ENCODE measurements at places on chromosomes 5 and 9.
A peak's percentile ranks its signal among the peaks of the same experiment; 100 is the strongest.

- DNase-seq, result no peak
Measured at GRCh38 chr5:94746731-94747124, 128.3 kb downstream of the SLF1 start.

DNA sequence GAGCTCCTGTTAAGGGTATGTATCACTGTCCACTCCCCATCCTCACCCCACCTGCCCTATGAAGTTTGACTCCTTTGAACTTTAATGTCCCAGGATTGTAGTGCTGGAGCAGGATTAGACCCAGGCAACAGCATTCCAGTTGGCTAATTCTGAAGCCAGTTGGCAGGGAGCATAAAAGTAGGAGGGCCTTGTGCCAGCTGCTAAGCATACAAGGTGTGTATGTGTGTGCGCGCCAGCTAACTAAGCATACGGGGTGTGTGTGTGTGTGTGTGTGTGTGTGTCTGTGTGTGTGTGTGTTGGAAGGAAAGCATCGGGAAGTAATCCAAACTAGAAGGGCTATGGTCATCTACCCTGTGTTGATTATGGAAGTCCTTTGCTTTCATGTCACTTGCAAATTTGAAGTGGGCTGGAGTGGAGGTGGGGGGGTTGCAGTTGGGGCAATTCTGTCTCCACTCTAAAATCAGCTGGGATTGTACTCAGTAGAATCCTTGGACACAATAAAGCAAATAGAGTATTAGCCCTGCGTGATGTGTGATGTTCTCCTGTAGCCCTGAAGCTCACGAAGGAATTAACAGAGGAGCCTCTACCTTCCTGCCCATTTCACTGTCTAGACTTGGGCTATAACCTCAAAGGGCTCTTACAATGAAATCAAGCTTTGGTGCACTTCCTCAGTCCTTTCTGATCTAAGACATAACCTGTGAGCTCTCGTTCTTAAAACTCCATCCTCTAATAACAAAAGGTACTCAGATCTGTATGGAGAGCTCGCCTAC, 26.9 kb downstream of the HMGCR start:
- DNase-seq, result no peak

DNA sequence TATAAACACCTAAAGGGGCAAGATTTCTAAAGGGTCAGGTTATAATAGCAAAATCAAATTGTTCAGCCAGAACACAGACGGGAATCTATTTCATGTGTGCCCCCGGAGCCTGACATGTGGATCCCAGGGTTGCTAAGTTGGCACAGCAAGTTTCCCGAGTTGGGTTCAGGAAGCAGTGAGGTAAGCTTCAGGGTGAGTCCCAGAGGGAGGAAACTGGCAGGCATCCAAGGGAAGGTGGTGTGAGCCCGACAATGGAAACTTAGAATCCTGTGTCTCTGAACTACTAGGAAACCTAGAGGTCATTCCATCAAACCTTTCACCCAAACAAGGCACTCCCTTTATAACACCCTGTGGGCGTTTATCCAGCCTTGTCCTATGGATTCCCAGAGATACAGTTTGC, 98.4 kb downstream of the ADRB2 start:
- no peak for DNase-seq

GRCh38 chr5:169171515-169171914, 129.4 kb downstream of the SLIT3 start:
- no peak for DNase-seq

- DNase-seq, result no peak
Measured at GRCh38 chr9:118991366-118992285, 377.6 kb downstream of the BRINP1 start.

- DNase-seq, result no peak
Measured at GRCh38 chr5:100889165-100889743, 13.8 kb downstream of the ST8SIA4 start.

DNA sequence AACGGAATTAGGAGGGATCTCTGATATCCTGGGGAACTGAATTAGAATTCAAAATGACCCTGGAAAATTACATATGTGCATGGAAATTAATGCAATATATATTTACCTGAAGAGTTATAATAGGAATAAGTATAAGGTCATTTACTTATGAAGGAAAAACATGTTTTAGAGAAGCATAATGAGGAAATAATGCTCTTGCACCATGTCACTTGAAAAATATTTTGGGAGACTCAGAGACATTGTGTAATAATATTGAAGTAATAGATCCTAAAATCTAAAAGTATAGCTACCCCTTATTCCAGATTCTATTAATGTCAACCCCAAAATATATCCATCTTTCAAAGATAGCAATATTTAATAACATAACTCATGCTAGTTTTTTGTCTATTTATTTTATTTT, 28.4 kb downstream of the SPZ1 start:
- DNase-seq, result no peak

DNA sequence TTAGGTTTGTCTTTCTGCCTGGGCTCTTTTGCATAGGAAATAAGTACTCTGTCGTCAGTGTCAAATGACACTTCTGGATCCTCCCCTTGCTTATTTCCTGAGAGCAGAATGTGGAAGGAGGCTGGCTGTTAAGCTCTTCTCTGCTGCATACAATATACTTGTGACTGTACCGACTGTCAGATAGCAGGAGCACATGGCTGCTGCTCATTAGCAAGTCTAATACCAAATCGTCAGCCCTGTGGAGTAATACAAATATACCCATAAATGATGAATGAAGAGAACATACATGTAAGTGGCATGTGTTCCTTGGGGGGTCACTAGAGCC, at the start of gene GPR151:
TSS of gene GPR151 (minus strand) at position 40 of the 325 bp plus-strand sequence. CDS start 77 bp downstream, outside the sequence.
- no peak for DNase-seq

GRCh38 chr9:26882154-26882553, 10.4 kb downstream of the CAAP1 start:
- no peak for DNase-seq

DNA sequence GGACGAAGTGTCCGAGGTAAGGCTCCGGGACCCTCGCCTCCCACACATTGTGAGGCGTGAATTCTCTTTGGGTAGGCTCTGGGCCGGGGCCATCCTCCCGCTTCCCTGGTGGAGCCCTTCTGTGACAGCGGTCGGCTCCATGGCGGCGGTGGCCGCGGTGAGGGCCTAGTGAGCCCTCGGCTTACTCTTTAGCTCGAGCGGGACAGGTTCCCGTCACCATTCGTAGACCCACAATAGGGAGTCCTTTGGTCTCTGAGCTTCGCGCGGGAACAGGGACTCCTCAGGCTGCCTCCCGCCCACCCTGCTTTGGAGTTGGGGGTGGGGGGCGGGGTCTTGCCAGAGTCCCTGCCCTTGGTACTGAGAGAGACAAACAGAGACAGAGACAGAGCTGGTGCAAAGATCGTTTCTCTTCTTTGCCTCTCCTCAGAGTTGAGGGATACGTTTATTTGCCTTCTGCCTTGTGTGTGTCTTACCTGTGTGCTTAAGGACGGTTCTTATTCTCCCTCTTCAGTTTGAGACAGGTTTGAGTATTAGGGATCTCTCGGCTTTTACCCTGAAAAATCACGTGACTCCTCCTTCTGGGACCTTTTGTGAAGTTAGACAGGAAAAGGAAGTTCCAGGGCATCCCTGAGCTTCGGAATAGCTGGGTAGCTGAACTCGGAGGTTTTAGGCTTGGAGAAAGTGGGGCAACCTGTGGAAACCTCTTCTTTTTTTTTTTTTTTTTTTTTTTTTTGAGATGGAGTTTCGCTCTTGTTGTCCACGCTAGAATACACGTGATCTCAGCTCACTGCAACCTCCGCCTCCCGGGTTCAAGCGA, 833 bp downstream of the ANKHD1 start:
- DNase-seq, result peak; percentile 66

All from activated naive CD4-positive, alpha-beta T cell treated with anti-CD3 and anti-CD28 coated beads, Interleukin-2, amount 50 U/mL, for 72 hours (primary cell).